ENCODE measurements at places on chromosomes 5 and 9.

DNA sequence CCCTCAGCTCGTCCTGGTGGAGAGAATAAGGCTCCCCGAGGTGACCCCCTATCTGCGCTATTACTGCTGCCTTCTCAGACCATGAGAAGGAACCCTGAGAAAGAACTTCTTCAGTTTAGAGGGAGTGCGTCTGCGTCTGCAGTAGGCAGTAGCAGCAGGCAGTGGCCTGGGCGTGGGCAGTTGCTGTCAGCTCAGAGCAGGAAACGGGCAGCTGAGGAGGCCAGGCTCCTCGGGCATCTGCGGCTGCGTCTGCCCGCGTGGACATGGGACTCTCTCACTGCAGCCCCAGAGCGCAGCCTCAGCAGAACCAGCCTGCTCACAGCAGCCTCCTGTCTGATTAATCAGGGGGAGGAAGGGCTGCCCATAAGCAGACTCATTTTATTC lies 49.8 kb upstream of the FCN1 start:
- no peak for DNase-seq

DNA sequence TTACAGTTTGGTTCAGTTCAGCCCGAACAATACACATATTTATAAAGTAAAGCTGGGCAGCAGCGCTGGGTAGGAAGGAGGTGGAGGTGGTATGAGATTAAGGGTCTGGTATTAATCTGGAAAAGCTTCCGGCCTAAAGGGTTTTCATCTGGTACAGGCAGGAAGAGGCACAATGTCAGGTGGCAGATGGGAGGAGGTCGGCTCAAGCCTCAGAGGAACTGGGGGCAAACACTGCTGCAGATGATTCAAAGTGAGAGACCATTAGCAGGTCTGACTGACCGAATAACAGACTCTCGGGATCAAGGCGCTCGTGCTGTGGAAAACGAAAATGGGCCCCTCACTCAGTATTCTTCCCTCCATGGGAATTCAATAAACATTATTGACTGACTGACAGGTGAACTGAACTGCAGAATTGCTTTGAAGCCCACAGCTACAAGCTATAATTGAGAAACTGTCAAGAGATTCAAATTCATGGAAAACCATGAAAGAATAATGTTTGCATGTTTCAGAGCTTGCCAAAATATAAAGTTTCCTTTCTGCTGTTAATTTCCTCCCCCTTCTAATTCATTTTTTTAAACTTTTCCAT lies 75.3 kb downstream of the TMEM167A start:
- DNase-seq: no peak

- no peak for DNase-seq
Observed at GRCh38 chr5:141910271-141910673, 13.4 kb upstream of the DELE1 start.

- DNase-seq: no peak
Observed at GRCh38 chr5:53469946-53470687, 10.3 kb upstream of the FST start.

DNA sequence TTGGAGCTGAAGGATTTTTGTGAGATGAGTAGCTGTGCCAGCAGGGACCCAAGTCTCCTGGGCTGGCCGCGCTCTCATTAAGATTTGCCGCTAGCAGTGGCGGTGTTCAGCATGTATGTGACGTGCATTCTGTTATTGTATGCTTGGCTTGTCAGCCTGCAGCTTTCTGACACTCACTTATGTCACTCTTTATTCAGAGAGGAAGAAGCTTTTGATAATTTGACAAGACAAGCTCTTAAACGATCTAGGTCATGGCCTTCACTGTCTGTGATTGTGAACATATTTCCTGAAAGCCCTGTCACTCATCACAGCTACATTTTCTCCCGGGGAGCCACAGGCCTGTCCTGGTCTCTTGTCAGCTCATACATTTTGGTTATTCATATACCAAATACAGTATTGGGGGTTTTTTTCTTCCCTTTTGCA lies 98.2 kb upstream of the GRHPR start:
- no peak for DNase-seq

DNA sequence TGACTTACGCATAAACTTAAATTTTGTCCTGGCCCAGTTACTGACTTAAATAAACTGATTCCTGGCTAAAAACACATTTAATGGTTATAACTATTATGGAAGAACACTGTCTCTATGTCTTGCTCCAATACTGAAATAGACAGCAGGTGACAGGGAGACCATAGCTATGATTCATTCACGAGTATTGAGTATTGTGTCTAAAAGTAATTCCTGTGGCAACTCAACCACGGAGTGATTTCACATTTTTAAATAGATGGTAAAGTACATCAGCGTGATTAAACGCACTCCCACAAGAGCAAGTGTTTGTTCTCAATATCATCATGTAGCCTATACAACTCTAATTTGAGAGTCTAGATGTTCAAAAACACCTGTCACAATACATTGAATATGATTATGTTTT lies 35.9 kb upstream of the PCSK1 start:
- DNase-seq: no peak
